ENCODE measurements at places on chromosomes 12 and 14.

- DNase-seq: no peak
These were observed 287.5 kb downstream of the FOXG1 start for GRCh38 chr14:29054119-29054518.

DNA sequence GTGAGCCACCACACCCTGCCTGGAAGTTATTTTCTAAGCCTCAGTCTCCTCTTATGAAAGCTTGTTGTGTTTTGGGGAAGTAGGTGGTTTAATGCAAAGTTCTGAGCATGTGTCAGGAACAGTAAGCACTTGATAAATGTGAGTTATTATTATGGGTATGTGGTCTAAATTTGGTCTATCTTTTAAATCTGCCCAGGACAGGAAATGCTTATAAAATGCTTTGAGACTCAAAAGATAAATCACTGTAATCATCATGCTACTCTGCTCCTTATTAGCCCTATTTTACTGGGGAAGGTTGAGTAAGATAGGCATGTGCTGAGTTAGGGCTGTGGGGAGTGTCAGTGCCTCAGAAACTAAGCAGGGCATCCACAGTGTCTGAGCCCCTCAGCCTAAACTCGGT lies 13.1 kb upstream of the SRSF5 start:
- DNase-seq: no peak

DNA sequence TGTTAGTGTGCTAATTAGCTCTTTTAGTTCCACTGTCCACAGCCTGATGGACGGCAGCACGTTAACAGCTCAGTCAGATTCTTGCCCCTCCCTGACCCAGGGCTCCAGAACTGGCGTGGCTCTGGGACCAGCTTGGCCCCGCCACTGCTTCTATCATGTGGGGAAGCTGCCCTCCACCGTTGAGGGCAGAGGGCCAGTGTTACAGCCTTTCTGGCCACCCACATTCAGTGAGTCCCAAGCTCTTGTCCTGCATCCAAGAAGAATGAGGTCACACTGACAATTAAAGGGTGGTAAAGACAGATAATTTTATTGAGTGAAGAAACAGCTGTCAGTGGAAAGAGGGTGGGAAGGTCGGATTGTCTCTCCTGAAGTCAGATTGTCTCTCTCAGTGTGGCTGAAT lies 36.9 kb downstream of the BCL2L14 start:
- DNase-seq: no peak

DNA sequence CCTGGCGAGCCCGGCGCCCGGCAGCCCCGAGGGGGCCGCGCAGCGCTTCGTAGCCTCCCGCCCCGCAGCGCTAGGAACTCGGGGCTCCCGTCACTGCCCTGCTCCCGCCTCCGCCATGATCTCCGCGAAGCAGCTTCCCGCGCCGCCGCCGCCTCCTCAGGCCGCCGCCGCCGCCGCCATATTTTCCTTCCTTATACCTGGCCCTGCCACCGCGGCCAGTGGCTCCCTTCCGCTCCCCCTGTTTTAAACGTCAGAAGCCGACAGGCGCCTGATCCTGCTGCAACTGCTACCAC lies 286 bp downstream of the PPP4R3A start:
- DNase-seq: no peak

DNA sequence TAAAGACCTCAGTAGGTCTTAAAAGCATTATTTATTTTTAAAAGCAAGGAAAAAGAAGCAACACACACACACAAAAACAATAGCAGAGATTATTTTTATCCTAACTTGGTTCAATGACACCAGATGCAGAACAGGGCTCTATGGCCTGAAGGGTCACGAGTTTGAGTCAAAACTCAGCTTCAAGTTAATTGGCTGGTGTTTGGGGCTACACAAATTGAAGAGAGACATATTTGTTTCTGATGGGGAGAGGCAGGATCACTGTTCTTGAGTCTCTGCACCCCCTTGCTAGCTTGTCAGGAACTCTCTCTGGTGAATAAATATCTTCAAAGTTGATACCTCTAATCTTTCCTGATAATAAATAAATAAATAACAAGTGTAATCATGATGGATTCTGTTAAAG lies 466.1 kb downstream of the PRKD1 start:
- DNase-seq: no peak

DNA sequence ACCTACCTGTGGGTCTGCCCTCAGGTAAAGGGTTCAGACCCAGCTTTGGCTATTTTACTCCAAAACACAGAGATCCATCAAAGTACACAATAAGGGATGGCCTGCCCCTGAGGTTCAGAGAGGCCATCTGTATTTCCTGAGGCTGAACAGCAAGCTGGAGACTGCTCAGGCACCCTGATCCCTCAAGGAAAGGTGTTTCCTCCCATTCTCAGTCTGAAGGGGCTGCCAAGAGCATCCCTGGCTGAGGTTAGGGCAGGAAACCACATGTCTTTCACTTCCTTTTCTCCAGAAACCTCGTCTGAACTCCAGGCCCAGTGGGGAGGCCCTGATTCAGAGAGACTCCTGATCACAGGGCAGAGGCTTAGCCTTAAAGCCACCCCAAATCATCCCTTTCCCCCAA lies 1.5 kb downstream of the RILPL1 start:
- peak; percentile 48 for DNase-seq

DNA sequence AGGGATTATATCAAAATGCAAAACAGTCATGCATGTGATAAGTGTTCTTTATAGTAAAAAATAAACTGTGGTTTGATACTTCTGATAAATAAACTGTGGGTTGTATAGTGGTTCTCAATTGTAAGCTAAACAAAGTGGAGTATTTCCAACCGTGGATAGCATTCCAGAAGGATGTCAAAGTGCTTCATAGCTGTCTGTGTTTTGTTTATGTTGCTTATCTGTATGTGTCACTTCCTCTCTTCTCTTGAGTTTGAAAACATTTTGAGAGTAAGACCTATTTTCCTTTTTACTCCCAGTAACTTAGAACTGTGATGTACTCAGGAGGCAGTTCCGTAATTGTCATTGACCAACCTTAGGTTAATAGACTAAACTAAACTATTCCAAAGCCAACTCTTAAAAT lies 415.8 kb downstream of the TMTC2 start:
- no peak for DNase-seq

GRCh38 chr12:95337146-95337545 lies 119.5 kb downstream of the VEZT start:
- DNase-seq: no peak

DNA sequence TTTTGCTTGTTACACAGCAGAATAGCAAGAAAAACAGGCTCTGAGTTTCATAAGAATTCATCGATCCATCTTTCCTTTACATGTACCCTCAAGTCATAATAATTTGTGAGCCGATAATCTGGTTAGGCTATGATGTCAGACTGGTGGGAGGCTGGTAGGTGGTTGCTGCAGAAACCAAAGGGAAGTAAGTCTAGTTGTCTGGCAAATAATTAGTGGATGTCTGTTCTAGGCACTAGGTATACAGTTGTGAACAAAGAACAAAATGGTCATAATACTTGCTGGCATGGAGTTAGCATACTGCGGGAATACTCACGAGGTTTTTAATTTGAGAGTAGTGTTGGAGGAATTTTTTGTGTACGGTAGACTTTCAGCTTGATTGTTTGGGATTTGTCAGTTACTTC lies 8.8 kb downstream of the SUSD6 start:
- no peak for DNase-seq

All from heart right ventricle (tissue), 16 donors.